ELR (cell line): ENCODE measurements at places on chromosomes 12 and 14.

- DNase-seq, result no peak
Observed at GRCh38 chr12:68163560-68164081, 4.1 kb upstream of the IFNG start.

DNA sequence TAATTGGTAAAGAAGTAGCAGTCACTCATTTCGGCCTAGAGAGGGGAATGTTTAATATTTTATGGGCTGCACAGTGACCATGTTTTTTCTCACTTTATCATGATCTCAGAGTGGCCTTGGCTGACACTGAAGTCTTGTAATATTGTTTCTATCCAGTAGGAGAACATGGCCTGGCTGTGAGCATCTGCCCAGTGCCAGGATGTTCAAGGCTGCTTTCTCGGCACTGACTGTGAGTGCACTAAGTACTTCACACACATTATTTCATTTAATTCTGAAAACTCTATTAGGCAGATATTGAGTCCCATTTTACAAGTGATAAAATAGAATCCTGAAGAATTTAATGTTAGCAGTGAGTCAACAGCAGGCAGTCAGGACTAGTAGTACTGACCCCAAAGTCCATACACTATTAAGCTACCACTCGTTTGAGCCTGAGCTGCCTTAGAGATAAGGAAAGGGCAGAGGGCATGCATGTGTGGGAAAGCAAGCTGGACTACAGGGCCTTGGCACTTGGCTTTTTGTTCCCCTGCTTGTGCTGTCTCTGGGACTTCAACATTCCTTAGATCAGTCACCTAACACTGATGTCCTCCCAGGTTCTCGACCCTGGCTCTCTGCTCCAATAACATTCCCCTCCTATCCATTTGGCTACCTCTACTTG lies 42.2 kb upstream of the APPL2 start:
- DNase-seq, result peak; percentile 54

GRCh38 chr14:93527203-93527607 lies 96.5 kb downstream of the UNC79 start:
- DNase-seq, result no peak

GRCh38 chr12:68474467-68475204 lies 136.1 kb upstream of the RAP1B start:
- no peak for DNase-seq
